ENCODE measurements at places on chromosomes 5 and 9.

- DNase-seq = no peak
These were observed 53.6 kb downstream of the ERGIC1 start for GRCh38 chr5:172887692-172888091.

DNA sequence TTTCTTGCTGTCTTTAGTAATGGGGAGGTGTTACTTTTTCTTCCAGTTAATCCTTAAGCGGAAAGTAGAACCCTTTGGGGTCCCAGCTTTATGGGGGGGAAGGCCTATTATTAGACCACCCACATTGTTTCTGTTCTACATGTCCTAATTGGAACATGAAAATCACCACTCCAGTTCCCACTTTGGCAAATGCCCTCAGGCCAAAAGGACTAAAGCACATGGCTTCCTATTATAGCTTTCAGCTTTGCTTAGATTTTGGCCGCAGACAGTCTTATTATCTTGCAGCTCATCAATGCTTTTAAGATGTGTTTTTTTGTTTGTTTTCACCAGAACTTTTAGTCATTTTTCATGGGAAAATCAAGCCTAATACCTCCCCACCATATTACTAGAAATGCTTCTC lies 296.8 kb upstream of the ANKH start:
- DNase-seq = no peak

DNA sequence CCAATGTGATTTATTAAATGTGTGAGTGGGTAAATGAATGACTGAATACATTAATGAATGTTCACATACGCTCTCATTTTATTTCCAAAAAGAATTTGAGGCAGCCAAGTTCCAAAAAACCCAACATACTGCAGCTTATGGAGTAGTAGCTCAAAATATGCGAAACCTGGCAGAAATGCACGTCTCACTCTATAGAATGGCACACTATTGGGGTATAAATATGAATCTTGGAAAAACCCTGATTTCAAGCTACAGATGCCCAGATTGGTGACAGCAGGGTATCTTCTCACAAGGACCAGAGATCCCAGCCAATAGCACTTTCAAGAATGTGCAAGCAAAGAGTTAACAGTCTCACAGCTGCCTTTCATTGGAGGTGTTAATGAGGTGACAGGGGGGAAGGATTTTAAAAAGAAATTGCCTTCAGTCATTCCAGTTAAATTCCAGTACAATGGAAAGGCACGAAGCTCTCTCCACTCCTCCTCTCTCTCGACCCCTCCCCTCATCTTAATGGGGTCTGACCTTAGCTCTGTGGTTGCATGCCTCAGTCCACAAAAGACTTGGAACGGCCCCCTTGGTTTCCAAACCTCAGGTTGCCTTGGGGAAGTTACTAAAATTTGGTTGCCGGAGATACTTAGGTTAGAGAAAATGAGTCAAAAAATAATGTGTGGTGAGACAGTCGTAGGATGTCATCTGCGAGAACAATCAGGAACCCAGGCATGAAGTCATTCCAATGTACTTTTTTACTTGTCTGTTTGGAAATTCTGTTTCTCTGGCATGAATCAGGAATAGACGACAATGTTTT lies 307.4 kb downstream of the NFIB start:
- no peak for DNase-seq

DNA sequence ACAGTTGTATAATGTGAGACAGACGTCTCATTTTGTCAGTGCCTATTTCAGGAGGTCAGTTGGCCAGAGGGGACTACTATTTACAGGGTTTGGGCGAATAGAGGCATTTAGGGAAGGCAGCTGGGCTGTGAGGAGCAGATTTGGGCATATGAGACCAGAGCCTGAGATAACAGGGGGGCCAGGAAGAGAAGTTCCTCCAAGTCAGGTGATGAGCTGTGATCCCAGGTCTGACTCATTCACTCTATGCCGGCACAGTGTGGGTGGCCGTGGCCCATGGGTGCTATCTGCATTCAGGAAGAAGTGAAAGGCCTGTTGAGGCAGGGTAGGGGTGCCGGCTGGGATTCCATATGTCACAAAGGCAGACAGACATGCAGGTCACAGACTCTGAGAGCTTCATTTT lies 142.8 kb downstream of the PDZD2 start:
- no peak for DNase-seq

DNA sequence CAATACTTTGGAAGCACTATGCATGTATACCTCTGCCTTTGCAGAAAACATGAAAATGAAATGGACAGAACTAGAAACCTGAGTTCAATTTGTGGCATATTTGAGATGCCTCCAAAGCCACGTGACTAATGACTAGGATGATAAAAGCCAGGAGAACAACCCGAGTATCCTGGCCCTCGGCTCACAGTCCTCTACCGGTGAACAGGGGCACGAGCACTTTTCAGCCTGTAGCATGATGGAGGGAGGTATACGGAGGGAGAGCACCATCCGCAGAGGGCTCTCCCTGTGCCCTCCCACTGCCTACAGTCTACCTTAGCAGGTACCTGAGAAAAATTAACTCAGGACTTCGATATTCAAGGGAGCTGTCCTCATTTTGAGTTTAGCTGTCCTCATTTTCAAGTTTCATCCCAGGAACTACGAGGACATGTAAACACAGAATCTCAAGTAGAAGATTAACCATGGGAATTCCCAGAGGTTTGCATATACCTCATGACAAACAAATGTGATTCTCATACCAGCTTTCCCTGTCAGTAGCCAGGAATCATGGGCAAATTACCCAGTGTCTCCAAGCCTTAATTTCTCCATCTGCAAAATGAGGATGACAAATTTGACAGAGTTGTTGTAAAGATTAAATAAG lies 249.3 kb downstream of the DNAH5 start:
- DNase-seq = no peak

DNA sequence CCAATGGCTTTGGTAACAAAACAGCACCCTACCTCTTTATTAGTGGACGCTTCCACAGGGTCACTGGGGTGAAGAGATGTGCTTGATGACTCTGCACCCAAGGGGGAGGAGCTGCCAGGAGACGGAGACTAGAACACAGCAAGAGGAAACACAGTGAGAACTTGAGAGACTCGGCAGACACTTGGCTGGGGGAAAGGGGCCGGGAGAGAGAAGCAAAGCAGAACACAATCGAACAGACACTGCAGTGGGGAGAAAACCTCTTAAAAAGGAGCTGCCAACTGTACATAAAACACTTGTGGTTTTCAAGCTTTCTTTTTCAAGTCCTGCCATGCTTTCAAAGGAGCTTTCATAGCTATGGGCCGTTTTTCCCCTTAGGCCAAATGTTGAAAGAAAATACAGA lies 151.0 kb downstream of the ENTREP1 start:
- DNase-seq = peak; percentile 32

GRCh38 chr5:5331848-5332247 lies 90.6 kb upstream of the ICE1 start:
- no peak for DNase-seq

DNA sequence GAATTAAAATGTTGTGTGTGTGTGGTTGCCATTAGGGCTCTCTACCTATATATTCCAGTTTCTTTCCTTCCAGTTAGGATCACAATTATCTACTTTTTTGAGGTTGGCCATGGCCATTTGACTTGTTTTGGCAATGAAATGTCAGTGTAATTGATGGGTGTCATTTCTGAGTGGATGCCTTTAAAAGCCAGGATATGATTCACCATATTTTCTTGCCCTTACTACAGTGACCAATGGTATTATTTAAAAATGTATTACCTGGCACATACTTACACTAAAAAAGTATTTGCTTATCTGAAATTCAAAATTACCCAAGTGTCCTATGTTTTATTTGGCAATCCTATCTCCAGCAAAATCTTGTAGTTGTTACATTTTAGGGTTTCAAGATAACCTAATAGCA lies 258.7 kb upstream of the ACTBL2 start:
- DNase-seq = no peak

GRCh38 chr9:99962680-99963261 lies 56.3 kb downstream of the STX17 start:
- no peak for DNase-seq

DNA sequence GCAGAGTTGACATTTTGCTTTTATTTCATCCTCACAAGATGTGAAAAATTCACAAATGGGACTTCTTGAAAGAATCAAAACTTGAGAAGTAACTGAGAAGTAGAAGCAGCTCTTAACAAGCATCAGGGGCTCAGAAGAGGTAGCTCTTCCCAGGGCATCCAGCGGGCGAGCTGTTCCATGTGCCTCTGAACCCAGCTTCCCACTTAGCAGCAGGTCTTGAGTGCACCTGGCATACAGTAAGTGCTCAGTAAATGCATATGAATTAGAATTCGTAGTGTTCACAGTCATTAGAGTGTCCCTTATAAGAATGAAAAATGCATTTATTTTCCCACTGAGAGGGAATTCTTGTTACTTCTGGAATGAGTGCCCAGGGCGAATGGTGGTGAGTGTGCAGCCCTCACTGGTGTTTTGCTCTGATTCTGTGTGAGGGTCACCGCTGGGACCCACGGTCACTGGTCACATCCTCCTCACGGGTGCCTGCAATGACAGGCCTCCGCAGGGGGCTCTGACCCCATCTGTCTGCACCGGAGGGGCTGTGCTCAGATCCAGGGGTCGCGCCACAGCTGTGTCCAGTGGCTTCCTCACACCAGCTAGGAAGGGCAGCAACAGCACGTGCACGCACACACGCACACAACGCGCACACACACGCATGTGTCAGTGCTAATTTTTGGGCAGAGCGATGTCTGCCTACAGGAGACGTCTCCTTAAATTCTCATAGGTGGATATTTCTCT lies 26.9 kb downstream of the EXOC3 start:
- DNase-seq = no peak

DNA sequence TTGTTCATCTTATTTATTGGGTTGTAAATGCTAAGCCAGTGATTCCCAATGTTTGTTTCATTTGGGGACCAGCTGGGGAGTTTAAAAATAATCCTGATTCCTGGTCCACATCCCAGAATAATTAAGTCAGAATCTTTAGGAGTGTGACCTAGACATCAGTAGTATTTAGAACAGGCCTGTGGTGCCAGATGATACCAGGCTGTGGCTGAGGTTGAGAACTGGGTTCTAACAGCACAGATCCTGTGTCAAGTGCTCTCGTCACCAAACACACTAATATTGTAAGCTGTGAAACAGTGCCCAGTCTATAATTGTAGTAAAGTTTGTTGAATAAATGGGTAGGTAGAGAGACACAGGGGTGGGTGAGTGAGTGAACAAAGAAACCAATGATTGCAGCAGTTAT lies 172.1 kb upstream of the PPP1R2B start:
- DNase-seq = no peak

- DNase-seq = no peak
These were observed 159.7 kb upstream of the SNX2 start for GRCh38 chr5:122615146-122615545.

- DNase-seq = peak; percentile 64
These were observed 100.5 kb downstream of the PALM2AKAP2 start for GRCh38 chr9:109880276-109881169.

DNA sequence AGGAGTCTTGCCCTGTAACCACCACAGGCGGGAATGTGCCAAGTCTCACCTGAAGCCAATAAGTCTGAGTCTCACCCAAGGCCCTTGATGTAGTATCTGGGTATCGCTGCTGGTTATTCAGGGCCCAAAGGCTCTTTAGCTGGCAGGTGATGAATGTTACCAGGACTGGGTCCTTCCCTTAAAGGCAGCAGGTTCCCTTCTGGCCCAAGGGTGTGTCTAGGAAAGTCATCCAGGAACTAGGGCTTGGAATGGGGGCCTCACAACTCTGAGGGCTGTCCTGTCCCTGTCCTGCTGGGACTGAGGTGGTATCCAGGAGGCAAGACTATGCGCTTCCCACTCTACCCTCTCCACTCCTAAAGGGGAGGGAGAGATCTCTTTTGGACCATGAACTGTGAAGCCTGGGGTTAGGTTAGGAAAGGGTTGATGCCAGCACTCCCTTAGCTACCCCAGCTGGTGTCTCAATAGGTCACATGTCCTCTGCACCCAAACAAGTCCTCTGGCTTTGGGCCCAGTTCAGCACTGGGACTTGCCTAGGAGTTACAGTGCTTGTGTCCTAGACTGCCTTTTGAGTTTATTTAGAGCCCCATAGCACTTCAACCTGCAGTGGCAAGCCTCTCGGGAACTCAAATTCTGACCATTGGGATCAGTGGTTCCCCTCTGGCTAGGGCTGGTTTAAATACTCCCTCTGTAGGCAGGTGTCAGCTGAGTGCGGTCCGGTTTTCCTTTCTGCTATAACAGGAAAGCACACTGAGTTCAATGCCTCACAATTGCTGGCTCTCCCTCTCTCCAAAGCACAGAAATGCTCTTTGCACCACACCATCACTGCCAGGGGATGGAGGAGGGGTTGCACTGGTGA lies 22.5 kb upstream of the RANBP3L start:
- DNase-seq = no peak

DNA sequence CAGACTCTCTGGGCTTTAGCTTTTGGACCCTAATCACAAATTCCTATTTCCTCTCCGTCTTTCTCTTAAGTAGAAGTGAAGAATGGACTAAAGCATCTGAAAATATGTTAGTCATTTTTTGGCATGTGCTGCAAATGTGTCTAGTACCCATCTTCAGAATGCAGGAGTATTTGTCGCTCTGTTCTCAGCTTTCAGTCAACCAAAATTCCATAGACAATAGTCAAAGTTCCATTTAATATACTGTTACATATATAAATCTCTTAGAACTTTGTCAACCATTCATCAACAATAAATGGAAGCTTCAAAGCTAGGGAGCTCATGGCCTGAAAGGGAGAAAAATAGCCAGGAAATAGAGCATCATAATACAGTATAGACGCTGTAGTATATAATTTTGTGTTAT lies 509.4 kb downstream of the BNC2 start:
- no peak for DNase-seq

GRCh38 chr5:143824851-143825720 lies 13.1 kb downstream of the HMHB1 start:
- peak; percentile 90 for DNase-seq

- DNase-seq = no peak
These were observed 419.1 kb downstream of the NR2F1-AS1 start for GRCh38 chr5:93161661-93162654.

- no peak for DNase-seq
These were observed 667 bp upstream of the FRRS1L start for GRCh38 chr9:109167716-109168115.

DNA sequence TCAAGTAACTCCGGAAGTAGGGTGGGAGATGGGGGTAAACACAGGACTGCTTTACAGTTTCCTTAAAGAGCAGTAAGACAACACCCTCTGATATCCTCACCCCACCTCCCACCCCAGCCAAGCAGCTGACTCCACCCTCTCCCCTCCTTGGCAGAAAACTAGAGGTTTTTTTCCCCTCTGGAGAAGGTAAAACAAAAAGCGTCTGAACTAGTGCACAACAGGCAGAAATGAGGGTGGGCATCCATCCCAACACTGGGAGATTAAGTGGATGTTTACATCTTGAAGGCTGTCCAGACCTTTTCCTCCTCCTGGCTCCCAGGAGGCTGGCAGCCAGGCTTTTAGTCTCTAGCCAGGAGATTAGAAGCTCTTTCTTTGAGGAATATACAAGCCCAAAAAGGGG lies 13.9 kb upstream of the CTNNAL1 start:
- DNase-seq = no peak
